ENCODE measurements at places on chromosomes 1 and 21.

- no peak for DNase-seq
Measured at GRCh38 chr1:111082421-111083203, 57.3 kb downstream of the DRAM2 start.

DNA sequence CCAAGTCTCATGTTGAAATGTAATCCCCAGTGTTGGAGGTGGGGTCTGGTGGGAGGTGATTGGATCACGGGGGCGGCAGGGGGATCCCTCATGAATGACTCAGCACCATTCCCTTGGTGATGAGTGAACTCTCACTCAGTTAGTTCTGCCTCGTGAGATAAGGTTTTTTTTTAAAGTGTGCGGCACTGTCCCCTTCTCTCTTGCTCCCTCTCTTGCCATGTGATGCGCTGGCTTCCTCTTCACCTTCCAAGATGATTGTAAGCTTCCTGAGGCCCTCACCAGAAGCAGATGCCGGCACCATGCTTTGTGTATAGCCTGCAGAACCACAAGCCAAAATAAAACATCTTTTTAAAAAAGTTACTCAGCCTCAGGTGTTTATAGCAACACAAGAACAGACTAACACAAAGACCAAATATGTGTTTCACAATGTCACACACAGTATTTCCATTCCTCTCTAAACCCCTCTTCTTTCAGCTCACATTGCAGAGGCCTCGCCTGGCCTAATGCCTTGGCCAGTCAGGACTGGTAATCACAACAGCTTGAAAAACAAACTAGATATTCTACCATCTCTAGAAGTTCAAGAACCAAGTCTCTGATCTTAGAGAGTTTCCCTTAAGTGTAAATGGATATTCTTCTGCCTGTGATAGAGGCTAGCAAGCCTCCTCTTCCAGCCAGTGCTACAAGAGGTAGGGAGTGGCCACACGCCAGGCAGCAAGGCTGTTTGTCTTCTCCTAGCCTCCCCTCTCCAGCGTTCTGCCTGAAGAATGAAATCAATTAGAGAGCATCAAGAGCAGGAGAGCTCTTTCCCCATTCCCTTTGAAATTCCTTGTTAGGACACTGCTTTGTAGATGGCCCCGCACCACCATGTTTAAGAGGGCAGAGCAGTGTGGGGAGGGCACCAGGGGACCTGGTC is 19.6 kb upstream of the RAP1A start:
- DNase-seq: no peak

- DNase-seq: no peak
Measured at GRCh38 chr1:151577173-151577572, 34.7 kb upstream of the SNX27 start.

DNA sequence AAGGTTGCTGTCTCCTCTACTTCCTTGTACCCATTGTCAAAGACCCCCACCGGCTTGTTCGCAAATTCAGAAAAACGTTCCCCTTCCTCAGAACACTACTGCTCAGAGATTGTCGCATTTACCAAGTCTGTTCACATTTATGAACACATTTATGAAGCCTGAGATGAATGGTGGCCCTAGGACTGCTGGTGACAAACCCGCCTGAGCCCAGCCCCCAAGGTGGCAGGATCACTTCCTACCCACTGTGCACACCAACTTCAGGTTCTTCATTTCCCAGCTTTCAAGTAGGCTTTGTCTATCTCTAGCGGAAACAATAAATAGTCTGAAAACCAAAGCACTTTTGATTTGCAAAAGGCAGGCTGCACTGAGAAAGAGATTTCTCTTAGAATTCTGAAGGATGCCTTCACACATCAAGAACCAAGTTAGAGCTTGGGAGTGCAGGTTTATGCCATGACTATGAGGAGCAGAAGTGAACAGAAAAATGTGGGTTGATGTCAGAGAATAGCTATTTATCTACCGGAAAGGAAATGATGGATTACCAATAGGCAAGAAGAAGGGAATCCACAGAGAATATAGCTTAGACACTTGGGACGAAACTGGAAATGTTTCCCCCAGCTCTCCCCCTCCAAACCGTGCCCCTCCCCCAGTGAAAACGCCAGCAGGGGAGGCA is 200.5 kb downstream of the TOMM20 start:
- no peak for DNase-seq

DNA sequence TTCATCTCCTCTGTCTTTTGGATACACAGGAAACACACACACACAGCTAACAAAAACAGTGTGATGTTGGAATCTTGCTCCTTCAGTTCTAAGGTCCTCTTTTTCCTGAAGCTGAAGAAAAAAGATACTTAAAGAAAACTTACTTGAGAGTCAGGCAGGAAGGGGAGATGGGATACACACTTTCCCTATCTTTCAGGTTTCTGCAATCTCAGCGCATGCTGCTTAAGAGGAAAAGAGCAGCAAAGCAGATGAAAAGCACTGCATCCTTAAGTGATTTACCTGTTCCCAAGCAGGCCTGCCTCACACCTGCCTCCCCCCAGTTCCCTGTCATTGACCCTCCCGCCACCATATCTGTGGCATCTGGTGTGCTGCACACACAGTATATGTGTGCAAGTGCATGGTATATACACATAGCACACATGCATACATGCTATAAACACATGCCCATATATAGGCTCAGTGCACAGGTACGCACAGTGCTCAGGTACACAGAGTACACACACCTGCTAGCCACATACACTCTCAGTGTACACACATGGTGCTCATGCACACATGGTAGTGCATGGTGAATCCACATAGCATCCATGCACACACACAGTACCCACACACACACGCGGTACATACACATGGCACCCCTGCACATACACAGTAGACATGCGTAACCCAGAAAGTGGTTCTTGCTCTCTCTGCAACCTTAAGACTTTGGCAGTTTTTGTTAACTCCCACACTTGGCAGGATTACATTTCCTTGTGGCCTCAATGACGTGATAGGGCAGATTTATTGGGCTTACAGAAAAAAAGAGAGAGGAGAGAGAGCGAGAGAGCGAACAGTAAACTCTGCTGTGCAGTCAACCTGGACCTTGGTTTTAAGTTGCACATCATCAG is 166.9 kb downstream of the TOMM20 start:
- DNase-seq: no peak

GRCh38 chr1:172609528-172609927 is 49.4 kb upstream of the FASLG start:
- no peak for DNase-seq

Data from effector CD4-positive, alpha-beta T cell (primary cell).